ENCODE measurements at places on chromosomes 11 and 22.

DNA sequence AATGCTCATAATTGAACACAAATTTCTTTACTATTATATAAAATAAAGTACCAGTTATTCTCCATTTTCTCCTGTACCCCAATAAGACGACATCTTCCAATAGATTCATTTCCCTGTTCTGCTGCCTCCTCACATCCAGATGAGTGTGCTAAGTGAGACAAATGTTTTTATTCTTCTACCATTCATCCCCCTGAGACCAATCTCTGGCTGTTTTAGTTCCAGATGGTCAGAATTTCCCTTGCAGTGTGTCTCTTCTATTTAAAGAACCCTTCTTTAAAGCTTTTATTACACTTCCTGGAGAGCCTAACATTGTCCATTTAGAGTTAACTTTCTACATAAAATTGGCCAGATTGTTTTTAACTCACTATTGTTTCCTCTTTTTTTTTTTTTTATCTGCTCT, 41.2 kb upstream of the GLYATL1 start:
- DNase-seq: no peak

GRCh38 chr11:7889985-7890384, 41.1 kb downstream of the OR10A6 start:
- no peak for DNase-seq

- DNase-seq: no peak
Measured at GRCh38 chr22:40953471-40953870, 2.3 kb downstream of the RBX1 start.

DNA sequence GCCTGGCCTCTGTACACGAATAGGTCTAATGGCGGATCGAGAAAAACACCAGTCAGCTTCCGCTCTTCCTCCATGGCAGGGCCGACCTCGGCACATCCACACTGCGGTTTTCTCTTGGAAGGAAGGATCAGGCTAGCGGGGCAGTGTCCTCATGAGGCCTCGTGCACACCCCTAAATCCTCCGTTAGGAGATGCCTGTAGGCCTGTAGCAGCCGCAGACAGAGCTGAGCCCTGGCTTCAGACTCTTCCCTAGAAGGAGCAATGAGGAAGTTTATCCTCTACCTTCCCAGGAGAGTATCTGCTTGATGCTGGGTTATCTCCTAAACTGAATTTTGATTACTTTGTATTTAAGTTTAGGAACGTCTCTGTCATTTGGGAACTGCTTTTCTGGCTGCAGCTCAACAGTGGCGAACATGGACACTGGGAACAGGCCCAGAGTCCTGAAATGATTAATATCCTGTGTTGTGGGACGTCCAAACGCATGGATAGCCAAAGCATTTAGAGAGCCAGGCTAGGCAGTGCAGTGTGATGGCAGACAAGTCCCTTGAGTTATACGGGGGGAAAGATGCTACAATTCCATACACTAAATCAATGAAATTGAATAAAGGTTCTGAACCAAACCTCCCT, 16.5 kb upstream of the BMAL1 start:
- DNase-seq: no peak

GRCh38 chr22:43885786-43886185, 6.0 kb downstream of the PNPLA5 start:
- no peak for DNase-seq

DNA sequence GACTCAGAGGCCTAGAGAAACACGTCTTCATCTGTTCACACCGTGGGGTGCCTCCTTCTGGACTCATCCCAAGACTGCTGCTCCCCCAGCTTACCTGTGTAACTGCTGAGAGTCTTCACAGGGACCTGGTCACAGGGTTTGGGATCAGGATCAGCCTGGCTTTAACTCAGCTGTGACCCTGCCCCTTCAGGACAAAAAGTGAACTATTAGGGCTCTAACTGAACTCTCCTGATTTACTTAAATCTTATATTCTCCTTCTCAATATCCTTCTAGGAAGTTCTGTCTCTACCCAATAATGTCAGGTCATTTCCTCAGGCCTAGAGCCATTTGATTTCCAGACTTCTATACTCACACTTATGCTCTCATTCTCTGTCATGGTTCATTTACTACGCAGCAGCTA, 108.4 kb downstream of the ZNF280B start:
- no peak for DNase-seq

DNA sequence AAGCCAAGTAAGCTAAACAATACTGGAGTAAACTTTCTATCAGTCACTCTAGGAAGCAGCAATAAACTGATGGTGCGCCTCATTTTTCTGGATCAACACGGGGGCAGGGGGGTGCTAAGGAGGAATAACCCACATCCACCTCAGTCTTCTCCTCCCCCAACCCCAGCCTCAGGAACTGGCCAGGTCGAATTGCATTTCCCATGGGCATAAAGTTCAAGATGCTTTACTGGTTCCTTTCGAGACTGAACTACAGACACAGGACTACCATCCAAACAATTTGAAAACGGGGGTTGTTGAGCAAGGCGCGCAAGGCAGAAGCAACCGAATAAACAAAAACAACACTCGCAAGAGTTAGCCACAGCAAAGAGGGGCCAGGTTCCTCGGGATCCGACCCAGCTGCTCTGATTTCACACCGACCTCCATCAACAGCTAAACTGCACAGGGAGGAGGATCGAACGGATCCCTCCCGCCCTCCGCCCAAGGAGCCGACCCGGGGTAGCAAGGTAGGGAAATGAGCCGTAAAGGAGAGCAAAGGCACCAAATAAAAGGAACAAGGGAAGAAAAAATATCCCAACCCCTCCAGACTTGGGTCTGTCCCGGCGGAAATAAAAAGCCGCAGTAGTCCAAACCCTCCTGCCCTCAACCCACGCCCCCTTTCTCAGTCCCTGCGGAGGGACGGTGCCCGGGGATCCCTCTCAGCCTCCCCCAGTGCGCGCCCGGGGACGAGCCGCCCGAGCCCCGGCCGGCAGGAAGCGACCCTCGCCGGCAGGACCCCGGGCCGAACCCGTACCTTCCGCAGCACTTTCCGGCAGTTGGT, 801 bp downstream of the SESN3 start:
- DNase-seq: peak; percentile 24

GRCh38 chr11:111765320-111765983, 737 bp downstream of the PPP2R1B start:
- no peak for DNase-seq
